ENCODE measurements at places on chromosomes 13 and 19.

- no peak for DNase-seq
Observed at GRCh38 chr13:103625194-103625593, 559.0 kb upstream of the SLC10A2 start.

- DNase-seq, result no peak
Observed at GRCh38 chr19:40178756-40179155, 12.5 kb upstream of the MAP3K10 start.

DNA sequence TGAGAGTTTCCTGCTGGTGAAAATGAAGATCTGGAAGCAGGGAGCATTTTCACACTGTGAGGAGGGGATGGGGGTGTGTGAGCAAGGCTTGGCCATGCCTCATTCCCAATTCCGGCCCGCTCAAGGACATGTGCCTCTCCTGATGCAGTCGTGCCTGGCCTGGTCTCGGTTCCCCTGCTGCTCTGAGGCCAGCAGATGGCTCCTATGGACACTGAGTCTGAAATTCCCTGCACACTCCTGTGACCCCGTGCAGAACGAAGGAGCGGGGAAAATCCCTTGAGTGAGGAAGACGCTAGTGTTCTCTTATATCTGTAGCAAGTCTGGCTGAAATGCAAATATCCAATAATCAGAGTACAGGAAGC is 363 bp upstream of the ZNF763 start:
- peak; percentile 7 for DNase-seq

DNA sequence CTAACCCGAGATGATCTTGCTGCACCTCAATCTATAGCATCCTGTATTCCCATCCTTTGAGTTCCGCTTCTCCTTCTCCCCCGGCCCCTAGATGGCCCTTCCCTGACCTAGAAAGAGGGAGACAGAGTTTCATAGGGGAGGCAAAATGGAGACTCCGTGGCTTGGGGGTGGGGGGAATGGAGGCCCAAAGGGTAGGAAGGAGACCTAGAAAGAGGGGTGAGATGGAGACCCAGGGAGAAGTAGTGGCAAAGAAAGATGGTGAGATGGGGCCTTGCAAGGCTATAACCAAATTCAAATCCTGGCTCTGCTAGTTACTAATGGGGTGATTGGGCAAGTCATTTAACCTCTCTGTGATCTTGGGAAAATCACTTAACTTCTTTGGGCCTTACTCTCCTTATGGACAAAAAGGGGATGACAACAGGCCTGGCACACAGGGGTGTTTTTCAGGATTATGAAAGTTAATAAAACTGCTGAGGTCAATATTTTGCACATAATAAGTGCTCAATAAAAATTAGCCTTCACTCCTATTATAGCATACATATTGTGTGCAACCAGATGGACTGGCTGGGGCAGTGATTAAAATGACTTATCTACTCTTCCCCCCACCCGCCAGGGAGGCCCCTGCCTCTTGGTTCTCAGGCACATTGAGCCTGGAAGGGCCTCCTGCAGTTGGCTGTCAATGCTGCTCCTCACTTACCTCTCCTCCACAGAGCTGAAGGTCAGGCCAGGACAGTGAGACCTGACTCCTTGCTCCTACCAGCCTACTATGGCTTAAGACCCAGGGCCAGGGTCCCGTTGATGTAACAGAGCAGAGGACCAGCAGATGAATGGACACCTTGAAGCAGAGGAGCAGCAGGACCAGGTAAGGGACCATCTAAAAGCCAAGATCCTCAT is 633 bp downstream of the SPHK2 start:
- DNase-seq, result peak; percentile 38

DNA sequence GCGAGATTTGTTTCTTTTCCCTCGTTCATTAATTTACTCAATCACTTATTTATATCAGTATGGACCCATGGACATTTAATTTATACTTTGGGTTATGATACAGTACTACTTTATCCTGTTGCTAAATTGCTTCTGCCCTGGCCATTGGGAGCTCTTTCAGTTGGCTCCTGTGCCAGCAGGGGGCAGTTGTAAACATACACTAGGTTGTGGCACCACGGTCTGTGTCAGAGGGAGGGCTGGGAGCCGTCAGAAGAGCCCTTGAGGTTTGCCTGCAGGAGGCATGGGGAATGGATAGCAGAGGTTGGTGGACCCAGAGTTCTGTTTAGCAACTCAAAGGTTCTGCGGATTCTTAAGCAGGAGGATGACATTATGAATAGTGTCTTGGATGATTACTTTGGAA is 94.3 kb downstream of the ERCC5 start:
- no peak for DNase-seq

DNA sequence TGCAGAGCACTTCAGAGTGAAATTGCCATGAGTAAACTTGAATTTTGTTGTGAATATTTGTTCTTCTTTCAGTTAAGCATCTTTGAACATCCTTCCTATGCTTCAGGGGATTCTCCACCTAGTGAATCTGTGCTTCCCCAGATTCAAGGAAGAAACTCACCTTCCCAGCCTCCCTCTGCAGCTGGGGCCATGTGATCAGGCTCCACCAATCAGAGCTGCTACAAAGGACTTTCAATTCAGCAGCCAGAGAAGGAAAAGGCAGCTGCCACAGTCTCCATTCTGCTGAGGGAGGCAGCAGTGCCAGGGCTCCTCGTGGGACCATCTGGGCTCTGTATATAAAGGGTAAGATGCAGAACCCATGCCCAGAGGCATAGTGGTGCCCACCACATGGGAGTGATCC is 89.7 kb upstream of the SIAH3 start:
- no peak for DNase-seq

- DNase-seq, result no peak
Observed at GRCh38 chr19:11552666-11553372, 6.2 kb downstream of the ELOF1 start.

- DNase-seq, result no peak
Observed at GRCh38 chr13:51870616-51871015, 8.8 kb downstream of the CCDC70 start.

GRCh38 chr13:43122791-43123190 is 99.4 kb downstream of the DNAJC15 start:
- no peak for DNase-seq

- no peak for DNase-seq
Observed at GRCh38 chr13:76837801-76838200, 48.4 kb downstream of the KCTD12 start.

GRCh38 chr19:30204721-30205120 is 167.5 kb upstream of the ZNF536 start:
- no peak for DNase-seq

DNA sequence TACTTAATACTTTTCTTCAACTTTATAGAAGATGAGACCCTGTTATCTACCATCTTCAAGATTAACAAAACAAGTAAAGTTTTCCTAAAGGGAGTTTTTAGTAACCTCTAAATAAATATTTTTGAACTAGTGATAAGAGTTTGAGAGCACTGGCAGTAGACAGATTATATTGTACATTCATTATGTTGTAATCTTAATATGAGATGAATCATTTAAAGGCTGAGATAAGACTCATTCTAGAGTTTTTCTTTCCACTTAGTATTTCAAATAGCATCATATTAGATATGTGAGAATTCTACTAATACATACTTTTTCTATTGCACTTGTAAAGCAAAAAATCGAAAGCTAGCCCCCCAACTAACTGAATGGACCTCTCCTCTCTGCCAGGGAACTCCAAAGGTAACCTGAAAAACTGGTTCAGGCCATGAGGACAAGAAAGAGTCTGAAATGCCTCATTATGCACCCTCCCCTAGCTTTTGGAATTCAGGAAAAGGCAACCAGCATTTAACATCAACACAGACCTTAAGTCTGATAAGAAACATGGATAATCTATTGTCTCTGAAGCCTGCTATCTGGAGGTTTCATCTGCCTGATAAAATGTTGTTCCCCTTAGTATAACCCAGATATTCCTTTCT is 875.4 kb upstream of the SLC10A2 start:
- no peak for DNase-seq

DNA sequence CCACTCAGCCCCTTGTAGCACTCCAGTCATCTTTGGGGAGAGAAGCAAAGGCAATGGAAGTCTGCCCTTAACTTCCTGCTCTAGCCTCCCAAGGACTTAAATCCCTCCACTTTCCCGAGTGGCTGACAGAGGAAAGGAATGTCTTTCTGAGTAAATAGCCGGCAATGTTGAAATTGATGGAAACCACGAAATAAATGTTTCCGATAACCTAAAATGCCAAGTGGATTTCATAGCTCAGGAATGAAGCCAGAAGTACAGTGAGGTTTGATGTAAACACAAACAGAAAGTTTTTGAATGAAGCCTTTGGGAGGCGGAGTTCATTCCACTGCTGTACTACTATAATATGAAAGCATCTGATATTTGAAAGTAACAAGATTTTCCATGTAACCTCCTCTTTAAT is 14.0 kb upstream of the TBC1D4 start:
- peak; percentile 45 for DNase-seq

GRCh38 chr19:22427547-22427946 is 5.4 kb upstream of the ZNF98 start:
- no peak for DNase-seq

DNA sequence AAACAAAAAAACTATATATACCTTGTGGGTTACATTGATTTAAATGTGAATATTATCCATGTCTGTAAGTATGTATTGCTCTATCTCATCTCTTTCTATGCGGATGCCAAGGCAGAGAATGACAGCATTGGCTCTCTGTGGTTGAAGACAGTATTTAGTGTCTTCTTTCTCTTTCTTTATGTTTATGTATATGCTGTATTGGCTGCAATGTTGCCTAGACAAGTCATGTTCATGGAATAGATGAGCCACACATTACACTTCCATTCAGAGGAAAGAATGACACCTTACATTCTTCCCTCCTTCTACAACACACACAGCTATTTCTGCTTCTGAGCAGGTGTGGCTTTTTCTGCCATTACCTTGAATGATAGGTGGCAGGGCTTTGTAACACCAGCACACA is 639.4 kb upstream of the MIR17HG start:
- no peak for DNase-seq

- no peak for DNase-seq
Observed at GRCh38 chr13:106496072-106496997, 39.1 kb downstream of the EFNB2 start.

DNA sequence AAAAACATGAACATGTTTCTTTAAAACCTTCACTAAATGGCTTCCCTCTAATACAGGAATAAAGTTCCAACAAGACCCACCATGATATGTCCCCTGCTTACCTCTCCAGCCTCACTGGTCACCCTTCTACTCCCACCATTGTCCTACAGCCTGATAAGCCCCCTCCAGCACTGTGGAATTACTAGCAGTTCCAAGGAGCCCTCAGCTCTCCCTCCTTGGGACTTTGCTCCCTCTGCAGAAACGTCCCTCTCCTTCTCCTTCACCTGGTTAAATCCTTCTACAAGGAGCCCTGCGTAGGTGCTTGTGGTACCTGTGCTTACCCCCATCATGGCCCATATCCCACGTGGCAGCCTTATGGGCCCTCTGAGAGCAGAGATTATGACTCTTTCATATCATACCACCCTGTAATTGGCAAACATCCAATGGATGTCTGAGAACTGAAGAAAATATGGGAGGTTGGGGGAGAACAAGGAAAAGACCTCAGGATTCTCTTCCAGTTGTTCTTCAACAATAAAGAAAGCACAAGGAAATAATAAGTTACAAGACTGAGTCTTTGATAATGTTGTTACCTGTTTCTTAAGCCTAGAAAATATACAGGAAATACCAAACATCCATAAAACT is 26.1 kb upstream of the DOCK9 start:
- no peak for DNase-seq

- DNase-seq, result no peak
Observed at GRCh38 chr13:31377946-31378345, 178.2 kb downstream of the B3GLCT start.

- DNase-seq, result no peak
Observed at GRCh38 chr13:73428706-73429105, 369.9 kb downstream of the KLF5 start.

DNA sequence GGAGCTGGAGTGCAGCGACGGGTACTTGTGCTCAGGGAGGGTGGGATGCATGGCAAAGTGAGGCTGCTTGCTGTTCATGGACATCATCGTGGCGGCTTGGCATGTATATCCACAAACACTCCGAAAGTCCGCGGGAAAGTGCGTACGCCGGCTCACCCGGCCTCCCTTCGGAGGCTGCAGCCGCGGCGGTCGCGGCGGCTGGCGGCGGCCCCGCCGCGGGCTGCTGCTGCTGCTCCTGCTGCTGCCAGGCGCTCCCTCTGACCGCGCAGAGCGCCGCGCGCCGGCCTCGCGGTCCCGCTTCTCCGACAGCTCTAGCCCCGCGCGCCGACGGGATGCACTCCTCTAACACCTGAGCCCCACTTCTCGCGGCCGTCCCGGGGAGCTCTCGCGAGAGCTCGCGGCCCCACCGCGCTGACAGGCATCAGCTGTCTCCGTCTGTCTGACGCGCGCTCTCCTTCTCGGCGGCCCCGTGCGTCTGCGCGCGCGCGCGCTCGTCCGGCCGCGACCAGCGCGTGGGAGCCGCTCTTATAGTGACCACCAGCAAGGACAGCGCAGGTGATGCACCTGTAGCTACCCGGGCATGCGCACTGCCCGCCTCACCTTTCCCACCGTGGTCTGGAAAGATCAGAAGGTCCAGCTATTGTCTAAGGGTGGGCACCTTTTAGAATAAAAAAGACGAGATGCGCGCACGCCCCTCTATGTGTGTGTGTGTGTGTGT is at the start of gene POU4F1:
TSS of gene POU4F1 (minus strand) at position 313 of the 718 bp plus-strand sequence. CDS start at position 87, 226 bp downstream.
- no peak for DNase-seq

GRCh38 chr13:113846636-113847318 is 17.1 kb downstream of the GAS6 start:
- no peak for DNase-seq

DNA sequence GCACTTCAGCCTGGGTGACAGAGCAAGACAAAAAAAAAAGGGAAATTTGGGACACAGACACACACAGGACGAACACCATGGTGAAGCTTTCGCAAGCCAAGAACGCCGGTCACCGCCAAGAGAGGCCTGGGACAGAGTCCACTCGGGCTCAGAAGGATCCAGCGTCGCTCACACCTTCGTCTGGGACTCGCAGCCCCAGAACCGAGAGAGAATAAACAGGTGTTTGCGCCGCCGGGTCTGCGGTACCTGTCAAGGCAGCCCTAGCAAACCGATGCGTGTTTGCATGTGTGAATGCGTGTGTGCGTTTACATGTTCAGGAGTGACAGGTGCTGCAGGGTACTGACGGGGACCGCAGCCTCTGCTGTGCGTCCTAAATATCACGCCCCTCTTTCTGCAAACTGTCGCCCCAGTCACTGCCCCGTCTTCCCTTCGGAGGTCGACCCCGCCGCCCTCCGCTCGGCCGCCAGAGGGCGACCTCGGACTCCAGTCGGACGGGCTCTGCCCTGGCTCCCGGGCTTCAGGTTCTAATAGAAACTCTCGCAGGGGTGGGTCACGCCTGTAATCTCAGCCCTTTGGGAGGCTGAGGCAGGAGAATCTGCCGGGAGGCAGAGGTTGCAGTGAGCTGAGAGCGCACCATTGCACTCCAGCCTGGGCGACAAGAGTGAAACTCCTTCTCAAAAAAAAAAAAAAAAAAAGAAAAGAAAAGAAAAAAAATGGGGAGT is 11.8 kb upstream of the CSNK1G2 start:
- DNase-seq, result peak; percentile 59

GRCh38 chr13:40207001-40207478 is 459.4 kb downstream of the FOXO1 start:
- no peak for DNase-seq
